DMS53 (cell line): ENCODE measurements at places on chromosomes 7 and 10.

GRCh38 chr10:78798976-78799730 lies 269.6 kb upstream of the ZMIZ1 start:
- DNase-seq = peak; percentile 63

GRCh38 chr10:117462424-117462792 lies 80.1 kb upstream of the EMX2 start:
- no peak for DNase-seq

DNA sequence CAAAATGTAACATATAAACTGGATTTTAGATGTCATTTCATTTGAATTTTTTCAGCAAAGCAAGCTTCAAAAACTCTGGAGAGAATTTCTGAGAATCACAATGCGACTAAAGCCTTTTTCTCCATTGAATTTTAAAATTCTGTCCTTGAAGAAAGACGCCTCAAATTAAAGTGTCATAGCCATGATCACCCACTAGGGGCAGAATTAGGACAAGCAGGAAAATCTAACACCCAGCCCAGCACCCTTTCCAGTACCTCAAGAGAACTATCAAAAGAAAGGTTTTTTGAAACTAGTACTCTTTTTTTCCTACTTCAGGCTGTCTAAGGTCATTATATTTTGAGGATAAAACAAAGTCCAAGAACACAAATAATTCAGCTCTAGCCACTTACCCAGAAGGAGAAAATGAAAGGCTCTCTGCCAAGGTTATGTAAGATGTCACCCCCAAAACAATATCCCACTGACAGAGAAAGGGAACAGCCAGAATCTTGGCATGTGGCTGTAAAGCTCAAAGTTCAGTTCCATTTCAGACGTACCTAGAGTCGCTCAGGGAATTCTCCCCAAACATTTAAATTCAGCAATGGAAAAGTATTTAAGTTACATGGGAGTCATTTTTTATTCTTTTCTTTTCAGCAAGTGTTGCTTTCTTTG lies 299.4 kb downstream of the SNX13 start:
- peak; percentile 78 for DNase-seq

GRCh38 chr7:115005953-115006352 lies 84.1 kb downstream of the MDFIC start:
- DNase-seq = peak; percentile 90

- DNase-seq = peak; percentile 41
Measured at GRCh38 chr10:69786791-69787190, 14.9 kb upstream of the COL13A1 start.
